ENCODE measurements at places on chromosomes 3 and 15.

GRCh38 chr3:185843126-185843525 is 18.3 kb upstream of the IGF2BP2 start:
- no peak for DNase-seq

GRCh38 chr15:19992428-19992827 is 549.2 kb downstream of the GOLGA6L6 start:
- DNase-seq: no peak

DNA sequence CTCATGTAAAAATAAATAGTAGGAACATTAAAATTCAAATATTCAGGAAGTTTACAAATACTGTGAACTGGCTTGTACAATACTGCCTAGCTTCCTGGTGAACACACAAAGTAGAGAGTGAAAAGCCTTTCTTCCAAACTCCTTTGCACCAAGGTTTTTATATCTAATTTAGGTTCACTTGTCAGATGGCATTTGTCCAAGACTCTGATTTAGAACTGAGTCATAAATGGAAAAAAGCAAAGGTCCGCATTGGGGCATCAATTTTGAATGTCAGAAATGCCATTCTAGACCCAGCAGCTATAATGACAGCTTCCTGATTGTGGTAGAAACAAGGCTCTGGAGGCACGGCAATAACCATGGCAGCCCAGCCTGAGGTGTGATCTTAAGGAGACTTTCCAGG is 160.7 kb downstream of the PDE8A start:
- DNase-seq: no peak

GRCh38 chr3:129688271-129688895 is 81.9 kb upstream of the PLXND1 start:
- no peak for DNase-seq

GRCh38 chr3:189890496-189890895 is 230.2 kb downstream of the P3H2 start:
- no peak for DNase-seq

DNA sequence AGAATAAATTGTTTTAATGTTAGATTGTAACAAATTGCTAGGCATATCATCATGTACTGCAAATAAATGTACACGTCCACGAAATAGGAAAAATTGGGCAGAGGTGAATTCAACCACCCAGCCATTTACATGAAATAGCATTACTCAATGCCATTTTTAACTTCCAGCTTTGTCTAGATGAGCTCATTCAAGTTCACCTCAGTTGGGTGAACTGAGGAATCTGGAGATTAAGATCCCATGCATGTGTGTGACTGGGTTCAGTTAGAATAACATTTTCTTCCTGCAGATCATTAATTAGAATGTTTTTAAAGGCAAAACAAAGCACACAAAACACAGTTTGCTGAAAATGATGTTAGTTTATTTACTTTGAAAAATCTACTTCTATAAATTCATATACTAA is 767.8 kb upstream of the GOLIM4 start:
- DNase-seq: no peak

DNA sequence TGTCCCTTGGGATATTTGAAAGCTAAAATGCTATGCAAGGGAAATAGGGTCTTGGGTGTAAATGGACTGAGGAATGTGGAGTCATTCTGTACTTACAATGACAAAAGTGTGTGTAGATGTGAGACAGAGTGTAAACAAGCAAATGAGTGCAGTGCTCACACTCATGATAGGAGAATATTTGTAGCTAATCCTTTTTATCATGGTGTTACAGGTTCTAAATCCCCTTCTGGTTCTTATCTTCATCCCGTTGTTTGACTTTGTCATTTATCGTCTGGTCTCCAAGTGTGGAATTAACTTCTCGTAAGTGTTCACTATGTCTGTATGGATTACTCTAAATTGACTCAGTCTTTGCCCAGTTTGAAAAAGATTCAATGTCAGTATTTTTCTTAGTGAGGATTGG is 30.5 kb downstream of the SLC15A2 start:
- no peak for DNase-seq

DNA sequence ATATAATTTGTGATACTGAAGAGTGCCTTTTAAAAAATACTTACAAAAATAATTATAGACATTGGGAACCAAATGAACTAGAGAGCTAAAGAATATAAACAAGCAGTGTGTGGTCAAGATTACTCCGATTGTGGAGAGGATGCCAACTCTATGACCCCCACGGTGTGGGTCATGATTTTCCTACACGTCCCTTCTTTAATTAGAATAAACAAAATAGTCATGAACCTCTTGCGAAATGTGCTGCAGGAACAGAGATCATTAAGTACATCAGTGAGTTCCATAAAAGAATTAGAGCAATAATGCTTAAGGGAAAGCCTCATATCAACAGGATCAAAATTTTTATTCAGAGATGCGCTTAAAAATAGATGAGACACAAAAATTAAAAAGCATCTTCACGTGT is 476.6 kb upstream of the ROBO1 start:
- no peak for DNase-seq

Measured in T follicular helper cell (primary cell).